Ureter (tissue), 1 donor: ENCODE measurements at places on chromosomes 16 and 17. TPM values are rescaled to one million over a fixed set of nuclear protein-coding genes. Genes with fewer than 3 reads are reported as not detected.

The RPRML gene
- total RNA-seq, result not detected

The SLC22A31 gene
- 2.5 TPM for total RNA-seq

GRCh38 chr17:39244600-39245570, 19.1 kb upstream of the STAC2 start:
- peak; percentile 92 for DNase-seq

- no peak for DNase-seq
Measured at GRCh38 chr16:2904922-2905240, 6.8 kb upstream of the FLYWCH1 start.

DNA sequence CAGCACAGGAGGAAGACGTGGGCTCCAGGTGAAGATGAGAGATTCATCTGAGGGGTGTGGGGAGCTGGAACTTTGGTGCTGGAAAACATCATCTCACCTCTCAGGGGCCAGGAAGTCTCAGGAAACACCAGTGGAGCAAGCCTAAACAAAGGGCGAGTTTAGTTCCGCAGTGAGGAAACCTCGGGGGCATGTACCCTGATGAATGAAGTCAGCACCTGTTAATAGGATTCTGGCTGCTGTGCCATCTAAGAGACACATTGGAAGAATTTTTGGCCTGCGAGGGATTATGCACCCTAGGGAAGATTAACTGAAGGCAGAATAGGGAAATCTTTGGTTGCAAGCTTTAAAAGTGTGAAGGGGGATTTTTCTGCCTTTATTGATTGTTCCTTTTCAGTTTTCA, 94.7 kb upstream of the CACNG5 start:
- DNase-seq, result no peak

DNA sequence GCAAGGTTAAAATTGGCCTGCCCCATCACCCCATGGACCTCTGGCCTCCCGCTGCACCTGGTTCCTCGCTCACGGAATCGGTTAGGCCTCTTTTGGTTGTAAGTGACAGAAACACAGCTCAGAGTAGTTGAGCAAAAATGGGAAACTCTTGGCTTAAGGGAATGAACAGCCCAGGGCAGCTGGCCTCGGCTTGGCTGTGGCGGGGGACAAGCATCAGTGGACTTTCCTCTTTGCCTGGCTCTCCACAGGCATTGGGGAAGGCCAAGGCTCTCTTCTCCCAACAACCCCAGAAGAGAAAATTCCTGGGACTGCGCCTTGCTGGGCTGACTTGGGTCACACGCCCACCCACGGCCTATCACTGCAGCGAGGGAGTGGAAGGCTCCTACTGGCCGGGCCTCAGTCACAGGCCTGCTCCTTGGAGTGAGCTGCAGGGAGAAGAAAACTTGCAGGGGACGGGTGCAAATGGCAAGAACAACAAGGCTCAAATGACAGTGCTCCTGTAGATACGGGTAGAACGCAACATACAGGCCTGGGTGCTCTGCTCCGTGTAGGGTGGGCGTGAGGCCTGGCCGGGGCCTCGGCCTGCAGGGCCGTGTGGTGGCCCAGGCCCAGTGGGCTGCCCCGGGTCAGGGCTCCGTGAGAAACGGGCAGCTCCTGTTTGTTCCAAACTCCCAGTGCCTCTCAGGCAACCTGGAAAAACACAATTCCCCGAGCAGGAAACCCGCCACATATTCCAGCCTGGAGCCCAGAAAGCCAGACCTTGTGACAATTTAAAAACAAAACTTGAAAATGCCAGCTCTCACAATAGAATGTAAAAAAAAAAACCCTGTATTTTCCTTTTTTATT, 25.0 kb upstream of the ATP2A3 start:
- peak; percentile 42 for DNase-seq

The TNFRSF17 gene
- total RNA-seq, result 2.2 TPM

DNA sequence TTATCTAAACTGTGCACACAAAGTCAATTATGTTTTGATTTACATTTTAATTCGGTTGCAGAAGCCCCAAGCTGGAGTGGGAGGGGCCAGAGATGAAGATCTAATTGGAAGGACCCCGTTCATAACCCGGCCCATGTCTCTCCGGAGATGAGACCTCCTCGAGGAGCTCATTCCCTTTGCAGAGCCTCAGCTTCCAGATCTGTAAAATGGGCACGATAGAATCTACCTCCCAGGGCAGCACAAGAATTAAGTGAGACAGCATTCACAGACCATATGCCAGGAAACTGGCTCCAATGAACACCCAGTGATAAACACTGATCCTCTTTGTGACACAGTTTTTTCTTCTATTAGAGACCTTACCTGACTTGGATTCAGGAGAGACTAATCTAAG, 446.5 kb upstream of the CDH5 start:
- no peak for DNase-seq

DNA sequence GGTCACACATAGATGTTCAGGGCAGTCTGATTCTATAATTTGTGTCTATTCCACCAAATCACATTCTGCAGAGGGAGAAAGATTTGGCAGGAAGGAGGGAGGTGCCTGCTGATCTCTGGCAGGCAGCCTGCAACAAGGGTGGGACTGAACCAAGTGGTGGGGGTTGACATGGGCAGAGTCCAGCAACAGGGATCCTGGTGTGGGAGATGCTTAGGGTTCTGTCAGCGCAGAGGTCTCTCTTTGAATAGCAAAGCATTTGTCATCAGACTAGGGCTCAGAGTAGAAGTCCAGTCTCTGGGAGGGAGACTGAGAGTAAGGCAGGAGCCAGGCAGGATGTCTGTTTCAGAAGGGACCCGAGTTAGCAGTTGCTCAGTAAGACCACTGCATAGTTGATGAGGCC, 94.6 kb downstream of the UTP18 start:
- no peak for DNase-seq

DNA sequence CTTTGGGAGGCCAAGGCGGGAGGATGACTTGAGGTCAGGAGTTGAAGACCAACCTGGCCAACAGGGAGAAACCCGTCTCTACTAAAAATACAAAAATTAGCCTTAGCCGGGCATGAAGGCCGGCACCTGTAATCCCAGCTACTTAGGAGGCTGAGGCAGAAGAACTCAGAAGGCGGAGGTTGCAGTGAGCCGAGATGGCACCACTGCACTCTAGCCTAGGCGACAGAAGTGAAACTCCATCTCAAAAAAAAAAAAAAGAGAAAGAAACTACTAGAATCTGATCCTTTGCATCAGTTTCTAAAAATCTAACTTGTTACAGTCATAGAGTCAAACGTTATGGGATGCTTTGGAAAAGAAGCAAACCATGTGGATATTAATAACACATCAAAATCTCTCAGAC, 1.6 kb upstream of the PECAM1 start:
- no peak for DNase-seq

DNA sequence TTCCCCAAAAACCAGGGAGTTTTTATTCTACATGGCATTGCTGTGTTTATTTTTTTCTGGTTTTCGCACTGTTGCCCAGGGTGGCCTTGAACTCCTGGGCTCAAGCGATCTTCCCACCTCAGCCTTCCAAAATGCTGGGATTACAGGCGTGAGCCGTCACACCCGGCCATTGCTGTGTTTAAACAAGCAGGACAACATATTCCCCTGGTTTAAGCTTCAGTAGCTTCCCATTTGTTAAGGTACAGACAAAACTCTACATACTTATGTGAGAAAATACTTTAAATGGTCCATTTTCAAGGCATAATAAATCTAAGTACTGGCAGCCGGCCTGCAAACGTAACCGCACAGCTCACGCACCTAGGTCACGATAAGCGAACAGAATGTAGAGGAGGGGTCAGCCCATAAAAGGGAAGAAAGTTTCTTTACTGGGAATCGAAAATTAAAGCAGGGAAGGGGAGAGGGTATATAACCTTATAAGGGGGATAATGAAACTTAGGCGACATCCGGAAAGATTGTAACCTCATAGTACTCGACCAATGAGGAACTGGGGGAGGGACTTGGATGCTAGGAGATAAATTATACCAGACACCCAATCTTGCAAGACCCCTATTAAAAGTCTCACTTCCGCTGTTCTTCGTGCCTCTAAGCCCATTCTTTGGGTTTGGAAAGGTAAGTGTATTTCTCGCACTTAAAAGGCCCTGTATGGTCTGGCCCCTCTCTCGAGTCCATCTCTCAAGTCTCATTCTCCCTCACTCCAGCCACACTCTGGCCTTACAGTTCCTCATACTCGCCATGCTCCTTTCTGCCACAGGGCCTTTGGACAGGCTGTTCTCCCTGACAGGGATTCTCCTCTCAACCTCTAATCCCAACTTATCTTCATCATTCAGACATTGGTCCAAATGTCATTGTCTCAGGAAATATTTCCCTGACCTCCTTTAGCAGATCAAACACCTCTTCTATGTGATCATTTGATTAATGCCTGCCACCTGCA, 59.2 kb downstream of the TEX14 start:
- DNase-seq, result no peak

DNA sequence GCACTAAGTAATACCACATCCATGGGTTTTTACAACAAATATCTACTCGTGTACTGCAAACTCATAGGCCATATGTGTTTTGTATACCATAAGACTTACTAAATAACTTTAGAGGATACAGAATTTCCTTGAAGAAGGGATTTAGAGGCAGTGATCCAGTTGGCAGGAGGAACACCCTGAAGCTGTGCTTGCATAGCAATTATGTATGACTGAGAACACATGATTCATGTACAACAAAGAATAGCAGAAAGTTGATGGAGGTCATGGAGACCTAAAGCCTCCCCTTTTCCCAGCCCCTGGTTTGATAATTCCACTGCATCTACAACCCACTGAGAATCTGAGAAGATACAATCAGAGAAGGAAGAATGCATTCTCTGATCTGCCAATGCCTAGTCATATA, 83.8 kb upstream of the PMFBP1 start:
- no peak for DNase-seq

DNA sequence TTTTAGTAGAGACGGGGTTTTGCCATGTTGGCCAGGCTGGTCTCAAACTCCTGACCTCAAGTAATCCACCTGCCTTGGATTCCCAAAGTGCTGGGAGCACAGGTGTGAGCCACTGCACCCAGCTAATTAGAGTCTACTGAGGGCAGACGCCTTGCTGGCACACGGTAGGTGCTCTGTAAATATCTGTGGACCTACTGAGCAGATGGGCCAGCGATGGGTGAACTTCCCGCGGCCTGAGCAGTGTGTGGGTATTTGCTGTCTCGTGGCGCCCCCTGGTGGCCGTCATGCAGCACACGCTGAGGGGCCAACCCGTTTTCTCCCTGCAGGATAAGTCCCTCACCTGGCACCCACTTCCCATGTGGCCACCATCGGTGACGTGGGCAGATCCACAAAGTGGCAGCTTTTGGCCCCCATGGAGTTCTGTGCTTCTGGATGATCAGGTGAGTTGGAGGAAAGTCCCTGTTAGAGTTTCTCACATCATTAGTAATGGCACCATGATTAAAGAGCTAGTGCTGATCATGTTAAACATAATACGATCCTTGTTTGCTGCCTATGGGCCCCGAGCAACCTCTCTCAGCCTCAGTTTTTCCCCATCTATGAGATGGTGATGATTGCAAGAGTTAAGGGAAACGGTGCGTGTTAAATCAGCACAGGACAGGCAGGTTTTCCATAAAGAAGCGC, 40.7 kb downstream of the ZDHHC7 start:
- DNase-seq, result peak; percentile 81

DNA sequence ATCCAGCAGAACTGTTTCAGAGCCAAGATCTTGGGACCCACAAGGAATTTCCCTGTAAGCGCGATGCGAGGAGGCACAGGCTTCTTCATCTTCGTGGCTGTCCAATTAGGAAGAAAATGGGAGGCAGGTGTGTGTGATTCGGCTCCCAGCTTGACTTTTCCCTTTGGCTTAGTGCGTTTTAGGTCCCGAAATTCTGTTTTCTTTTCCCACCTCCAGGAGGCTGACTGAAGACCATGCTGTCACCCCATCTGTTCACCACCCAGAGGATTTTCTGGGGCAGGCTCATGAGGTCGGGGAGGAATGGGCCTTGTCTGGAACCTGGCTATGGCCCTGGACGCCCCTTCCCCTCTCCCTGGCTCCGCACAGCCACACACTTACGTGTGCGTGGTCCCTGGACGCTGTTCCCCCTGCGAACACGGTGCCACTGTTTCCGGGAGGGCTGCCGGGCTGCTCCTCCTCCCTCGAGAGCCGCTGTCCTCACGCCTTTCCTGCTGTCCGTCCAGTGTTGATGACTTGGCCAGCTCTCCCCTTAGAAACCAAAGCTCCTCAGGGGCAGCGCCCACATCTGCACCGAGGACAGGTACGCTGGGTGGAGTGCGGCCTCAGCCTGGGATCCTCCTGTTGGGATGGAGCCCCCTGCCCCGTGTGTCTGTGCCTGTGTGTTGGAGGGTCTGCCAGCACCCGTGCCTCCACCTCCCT, 2.7 kb upstream of the PABPN1L start:
- no peak for DNase-seq

DNA sequence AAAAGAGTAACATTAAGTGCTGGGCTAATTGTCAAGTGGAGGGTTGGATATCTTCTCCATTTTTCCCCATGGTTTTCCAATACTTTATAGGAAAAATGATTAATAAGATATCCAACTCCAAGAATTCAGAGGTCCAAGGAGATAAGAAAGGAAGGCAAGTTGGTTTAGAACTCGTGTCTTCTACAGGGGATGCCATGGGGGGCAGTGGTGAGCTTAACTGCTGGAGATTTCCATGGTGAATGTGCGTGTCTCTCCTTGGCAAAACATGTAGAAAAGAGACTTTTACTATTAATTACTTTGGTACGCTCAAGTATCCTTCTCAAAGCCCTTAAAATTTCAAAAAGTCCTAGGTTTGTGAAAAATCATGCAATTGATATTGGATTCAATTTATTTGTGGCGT, 982.9 kb upstream of the RBFOX1 start:
- no peak for DNase-seq

The TLK2 gene
- total RNA-seq, result 63.9 TPM

- no peak for DNase-seq
Measured at GRCh38 chr17:46789610-46790009, 28.9 kb downstream of the WNT3 start.

DNA sequence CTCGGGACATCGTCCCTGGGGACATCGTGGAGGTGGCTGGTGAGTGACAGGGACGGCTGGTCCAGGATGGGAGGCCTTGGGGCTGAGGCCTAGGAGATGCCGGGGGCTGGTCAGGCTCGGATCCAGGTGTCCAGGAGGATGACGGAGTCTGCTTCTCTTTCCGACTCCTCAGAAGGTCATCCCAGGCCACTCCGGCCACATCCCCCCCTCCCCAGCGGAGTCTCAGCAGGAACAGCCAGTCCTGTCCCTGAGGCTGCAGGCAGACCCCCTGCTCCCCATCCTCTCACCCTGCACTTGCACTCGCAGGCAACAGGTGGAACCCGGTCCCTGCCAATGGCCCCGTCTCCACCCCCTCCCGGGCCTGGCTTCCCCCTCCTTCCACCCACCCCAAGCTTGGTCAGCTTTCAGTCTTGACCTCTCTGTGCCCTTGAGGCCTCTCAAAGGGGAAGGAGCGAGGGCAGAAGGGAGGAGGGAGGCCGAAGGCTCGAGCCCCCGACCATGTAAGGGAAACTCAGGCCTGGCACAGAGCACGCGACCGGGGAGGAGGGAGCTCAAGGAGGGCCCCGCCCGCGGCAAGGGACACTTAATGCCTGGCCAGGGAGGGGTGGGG, 4.4 kb downstream of the ATP2A1 start:
- no peak for DNase-seq

DNA sequence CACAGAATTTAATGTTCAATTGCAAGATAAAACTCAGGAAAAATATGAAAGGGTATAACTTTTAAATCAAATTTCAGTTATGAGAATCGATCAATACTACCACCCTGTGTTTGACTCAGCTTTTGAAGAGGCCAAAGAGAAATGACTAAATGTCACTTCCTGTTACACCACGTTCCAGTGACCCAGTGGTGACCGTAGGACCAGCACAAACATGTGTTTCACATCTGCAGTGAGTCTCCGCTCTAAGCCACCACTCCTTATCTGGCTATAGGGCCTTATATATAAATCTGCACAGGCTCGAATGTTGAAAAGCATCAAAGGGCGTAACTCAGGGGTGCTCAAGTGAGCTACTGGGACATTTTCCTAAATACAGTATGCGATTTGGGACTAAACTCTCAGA, 36.1 kb downstream of the CYB5D2 start:
- DNase-seq, result no peak

The TP53TG3 gene
- not detected for total RNA-seq

The CNTNAP1 gene
- total RNA-seq, result 15.3 TPM
